ENCODE measurements at places on chromosomes 4 and X.
A peak's percentile ranks its signal among the peaks of the same experiment; 100 is the strongest.

DNA sequence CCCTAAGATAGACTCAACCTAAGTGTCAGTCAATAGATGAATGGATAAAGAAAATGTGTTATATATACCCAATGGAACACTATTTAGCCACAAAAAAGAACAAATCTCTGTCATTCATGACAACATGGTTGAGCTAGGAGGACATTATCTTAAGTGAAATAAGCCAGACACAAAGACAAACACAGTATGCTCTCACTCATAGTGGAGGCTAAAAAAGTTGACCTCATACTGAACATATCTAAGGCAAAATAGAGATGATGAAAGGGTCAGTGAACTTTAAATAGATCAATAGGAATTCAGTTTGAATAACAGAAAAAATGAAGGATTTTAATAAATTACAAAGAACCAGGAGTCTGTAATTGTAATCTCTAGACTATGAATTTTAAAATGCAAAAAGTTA, 106.5 kb downstream of the SOWAHB start:
- no peak for DNase-seq

GRCh38 chrX:106999002-106999975, 723 bp downstream of the MORC4 start:
- DNase-seq: peak; percentile 28

DNA sequence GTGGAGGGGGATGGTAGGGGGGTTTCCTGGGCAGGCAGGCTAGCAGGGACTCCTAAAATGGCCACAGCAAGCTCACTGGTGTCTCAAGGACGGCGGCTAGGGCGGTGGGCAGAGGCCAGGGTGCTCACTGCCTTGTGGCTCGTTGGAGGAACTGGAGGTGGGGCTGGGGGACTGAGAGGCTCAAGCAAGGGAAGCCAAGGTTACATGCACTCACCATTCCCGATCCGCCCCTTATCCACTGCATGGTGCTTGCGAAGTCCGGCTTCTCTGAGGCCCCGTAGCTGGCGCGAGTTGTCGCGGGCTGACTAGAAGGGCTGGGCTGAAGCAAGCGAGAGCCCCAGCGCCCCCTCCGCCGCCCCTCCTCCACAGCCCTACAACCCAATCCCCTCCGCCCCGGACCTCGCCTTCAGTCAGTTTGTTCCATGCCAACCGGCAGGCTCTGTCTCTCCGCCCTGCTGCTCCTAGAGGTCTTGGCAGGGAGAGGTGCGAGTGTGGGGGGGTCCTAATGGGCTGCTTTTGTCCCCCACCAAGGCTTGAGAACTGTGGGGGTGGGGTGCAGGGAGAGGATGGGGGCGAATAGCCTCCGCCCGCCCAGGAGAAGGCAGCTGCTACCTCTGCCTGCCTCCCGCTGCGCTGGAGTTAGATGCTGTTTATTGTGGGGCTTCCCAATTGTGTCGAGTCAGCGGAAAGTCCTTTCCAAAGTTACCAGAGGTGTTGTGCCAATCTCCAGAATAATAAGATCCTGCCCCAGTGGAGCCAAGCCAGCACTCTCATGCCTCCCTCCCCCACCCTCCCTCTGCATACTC, at the start of gene ARHGEF9:
Gene ARHGEF9 (minus strand): TSS at position 313 of the 806 bp plus-strand sequence. CDS start 69 bp downstream, at position 244.
- no peak for DNase-seq

GRCh38 chr4:15376594-15376993, 51.2 kb upstream of the C1QTNF7 start:
- no peak for DNase-seq

DNA sequence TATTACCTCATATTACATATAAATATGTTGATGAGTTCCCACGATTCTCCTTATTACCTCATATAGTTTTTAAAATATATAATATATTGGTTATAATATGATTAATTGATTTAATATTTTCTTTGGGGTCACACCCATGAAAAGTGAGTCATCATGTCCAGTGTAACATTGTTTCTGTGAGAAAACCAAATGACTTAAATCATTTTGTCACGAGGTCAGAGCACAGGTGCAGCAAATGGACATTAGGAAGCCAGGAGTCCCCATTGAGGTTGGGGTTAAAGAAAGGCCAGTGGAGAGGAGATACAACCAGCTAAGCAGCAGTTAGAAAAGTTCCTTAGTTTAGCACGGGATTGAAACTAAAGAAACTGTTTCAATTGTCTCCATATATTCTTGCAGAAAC, 133.9 kb upstream of the RAPGEF2 start:
- DNase-seq: no peak

DNA sequence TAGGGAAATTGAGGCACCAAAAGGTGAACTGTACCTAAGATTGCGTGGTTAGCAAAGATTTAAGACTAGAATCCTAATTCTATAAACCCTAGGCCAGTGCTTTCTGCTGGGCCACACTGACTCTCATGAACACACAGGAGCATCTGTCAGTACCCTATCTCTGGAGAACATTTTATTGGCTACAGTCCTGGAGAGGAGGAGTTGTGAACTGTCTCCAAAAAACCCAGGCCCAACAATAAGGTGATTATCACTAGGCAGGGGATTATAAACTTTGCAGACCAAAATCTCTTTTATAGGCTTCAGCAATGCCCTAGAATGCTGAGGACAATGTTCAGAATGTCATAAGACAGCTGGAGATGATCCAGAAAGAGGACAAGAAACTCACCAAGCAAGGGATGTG, 24.1 kb downstream of the OPHN1 start:
- no peak for DNase-seq

DNA sequence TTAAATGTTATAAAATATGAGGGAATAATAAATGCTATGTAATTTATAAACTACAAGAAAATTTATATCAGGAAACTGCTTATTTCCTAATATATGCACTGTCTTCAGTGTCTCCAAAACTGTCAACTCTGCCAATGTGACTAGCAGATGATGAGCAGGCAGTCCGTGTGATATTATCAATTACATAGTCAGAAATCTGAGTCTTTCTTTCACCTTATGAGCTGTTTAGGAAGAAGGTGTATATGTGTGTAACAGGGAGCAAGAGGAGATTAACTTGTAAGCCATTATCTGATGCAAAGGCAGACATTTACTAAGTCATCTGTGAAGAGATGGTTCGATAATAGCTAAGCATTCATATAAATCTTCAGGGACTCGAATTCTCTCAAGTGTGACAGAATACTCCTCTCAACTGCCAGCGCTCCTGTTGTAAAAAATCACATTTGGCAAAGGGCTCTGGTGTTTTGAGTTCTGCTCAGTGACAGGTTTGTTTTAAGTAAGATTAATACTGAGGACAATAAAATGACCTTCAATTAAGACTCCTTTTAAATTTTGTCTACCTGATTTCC, 79.7 kb downstream of the SNCA start:
- peak; percentile 29 for DNase-seq

- DNase-seq: no peak
Measured at GRCh38 chr4:70844180-70844579, 4.5 kb upstream of the GRSF1 start.

DNA sequence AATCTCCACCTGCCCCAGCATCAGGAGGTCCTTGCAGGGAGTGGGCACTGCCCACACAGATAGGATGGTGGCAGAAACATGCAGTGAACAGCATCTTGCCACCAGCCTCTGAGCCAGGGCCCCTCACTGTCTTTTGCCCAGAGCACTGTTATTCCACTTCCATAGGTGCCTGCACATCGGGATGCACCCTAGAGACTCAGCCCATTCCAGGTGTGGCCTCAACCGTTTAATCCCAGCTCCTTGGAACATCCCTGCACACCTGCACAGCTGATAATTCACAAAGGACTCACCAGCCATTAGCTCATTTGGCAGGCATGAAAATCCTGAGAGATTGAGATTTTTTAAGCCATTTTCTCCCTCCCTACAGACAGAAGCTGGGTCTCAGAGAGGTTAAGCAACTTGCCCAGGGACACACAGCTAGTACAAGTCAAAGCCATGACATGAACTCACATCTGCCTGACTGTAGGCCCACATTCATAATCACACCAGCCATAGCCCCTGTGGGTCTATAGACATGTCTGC, 116.3 kb downstream of the EFNB1 start:
- DNase-seq: no peak

DNA sequence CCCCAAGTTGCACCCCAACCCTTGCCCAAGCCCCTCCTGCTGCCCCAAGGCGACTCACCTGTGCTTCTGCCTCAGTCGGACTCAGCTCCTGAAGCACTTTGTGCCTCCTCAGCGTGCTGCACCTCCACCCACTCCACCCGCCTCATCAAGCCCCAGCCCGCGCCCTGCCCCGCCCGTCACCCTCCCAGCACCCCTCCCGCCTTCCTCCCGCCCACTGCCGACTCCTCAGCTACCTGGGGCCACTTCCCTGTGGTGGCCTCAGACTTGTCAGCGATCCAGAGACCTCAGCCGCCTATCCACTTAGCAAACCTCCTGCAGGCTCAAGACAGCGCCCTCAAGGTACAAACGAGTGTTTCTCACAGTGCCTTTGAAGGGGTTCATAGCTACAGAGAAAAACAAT, 19.6 kb upstream of the IQCM start:
- DNase-seq: no peak

GRCh38 chr4:184671101-184671500, 21.6 kb downstream of the PRIMPOL start:
- DNase-seq: no peak

- DNase-seq: no peak
Measured at GRCh38 chrX:149531599-149531998, 9.2 kb upstream of the EOLA1 start.

- DNase-seq: peak; percentile 13
Measured at GRCh38 chr4:106690487-106690886, 321.9 kb upstream of the GIMD1 start.

- peak; percentile 11 for DNase-seq
Measured at GRCh38 chr4:11765849-11766453, 337.3 kb upstream of the HS3ST1 start.

Data from RCC 7860 (cell line).